ENCODE measurements at places on chromosomes 3 and 15. TPM values are rescaled to one million over a fixed set of nuclear protein-coding genes. Genes with fewer than 3 reads are reported as not detected.

DNA sequence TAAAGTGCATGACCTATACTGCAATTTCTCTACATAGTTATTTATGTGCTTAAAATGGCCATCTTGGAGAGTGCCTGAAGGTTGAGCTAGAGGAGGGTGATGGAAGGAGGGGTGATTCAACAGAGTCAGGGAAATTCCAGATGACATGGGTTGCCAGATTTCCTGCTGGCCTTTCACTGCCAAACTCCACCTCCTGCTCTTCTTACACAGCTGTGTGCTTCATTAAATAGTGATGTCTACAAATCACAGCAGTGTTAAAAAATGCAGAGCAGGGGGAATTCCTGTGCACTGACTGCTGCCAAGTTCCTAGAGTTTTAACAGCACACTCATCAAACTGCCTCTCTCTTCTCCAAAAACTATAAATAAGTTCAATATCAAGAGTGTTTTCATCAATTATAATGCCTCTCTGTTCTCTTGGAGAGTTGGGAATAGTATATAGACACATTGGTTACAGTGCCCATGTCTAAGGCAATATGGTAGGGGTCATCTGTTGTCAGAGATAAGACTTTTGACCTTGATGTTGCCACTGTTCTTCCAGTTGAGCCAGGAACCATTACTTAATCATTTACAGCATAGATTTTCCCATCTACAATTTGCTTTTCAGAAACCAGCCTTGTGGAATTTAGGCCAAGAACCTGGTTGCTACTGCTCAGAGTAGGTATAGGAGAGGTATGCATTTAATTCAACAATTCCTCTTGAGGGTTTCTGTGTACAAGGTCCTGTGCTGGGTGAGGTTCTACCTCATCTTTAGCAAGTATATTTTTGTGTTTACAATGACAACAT is 79.6 kb downstream of the TP63 start:
- H3K27me3 ChIP-seq: no peaks in the 10 kb centered on the region
- peaks cover 9% of the 10 kb centered on the region for H3K4me1 ChIP-seq
- H3K36me3 ChIP-seq: no peaks in the 10 kb centered on the region
- no peak overlapping the region for H3K27ac ChIP-seq
- no peak overlapping the region for H3K4me3 ChIP-seq
- DNase-seq: no peak

DNA sequence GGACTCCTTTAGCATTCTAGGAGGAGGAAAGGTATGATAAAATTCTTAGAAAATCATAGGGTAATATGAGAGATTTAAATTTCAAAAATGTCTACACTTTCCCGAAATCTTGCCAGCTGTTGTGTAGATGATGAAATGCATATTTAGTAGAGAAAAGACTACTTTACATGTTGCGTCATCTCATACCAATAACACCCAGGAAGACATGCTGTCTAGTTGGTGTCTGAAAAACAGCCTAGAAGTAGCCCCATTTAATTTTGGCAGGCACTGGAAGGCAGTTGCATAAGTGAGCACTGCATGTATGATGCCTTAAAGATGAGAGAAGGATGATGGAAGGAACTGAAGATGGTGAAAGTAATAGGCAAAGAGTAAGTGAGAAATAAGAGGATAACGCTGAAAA is 310.5 kb upstream of the TPM1 start:
- no peak for DNase-seq
- H3K4me1 ChIP-seq: no peaks in the 10 kb centered on the region

DNA sequence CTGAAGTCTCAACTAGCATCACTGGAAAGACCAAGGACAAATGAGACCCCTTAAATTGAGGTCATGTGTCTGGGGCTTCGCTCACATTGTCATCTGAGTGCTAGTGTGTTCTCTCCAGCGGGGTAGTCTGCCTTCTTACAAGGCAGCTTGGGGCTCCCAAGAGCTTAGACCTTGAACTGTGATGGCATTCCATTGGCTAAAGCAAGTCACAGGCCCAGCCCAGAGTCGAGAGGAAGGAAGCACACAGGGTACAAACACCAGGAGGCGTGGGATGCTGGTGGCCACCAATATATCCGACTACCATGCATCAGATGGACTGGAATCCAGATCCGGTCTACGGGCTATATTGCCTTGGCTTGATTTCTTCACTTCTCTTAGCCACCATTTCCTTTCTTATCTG is 31.5 kb upstream of the DYNC1LI1 start:
- H3K27me3 ChIP-seq: no peaks in the 10 kb centered on the region
- H3K4me3 ChIP-seq: no peak overlapping the region
- H3K27ac ChIP-seq: no peak overlapping the region
- H3K4me1 ChIP-seq: peaks cover 1% of the 10 kb centered on the region

GRCh38 chr15:69843900-69844304 is 253.8 kb downstream of the TLE3 start:
- H3K4me1 ChIP-seq: no peaks in the 10 kb centered on the region
- H3K36me3 ChIP-seq: no peaks in the 10 kb centered on the region
- DNase-seq: peak; percentile 59
- H3K4me3 ChIP-seq: no peak overlapping the region
- peaks cover 19% of the 10 kb centered on the region for H3K27me3 ChIP-seq
- no peak overlapping the region for H3K27ac ChIP-seq

GRCh38 chr3:143480344-143480743 is 360.8 kb downstream of the CHST2 start:
- H3K4me1 ChIP-seq: no peaks in the 10 kb centered on the region
- no peak for DNase-seq
- H3K4me3 ChIP-seq: no peak overlapping the region
- H3K36me3 ChIP-seq: no peaks in the 10 kb centered on the region
- H3K27ac ChIP-seq: no peak overlapping the region

GRCh38 chr3:111859974-111860859 is 1.2 kb downstream of the PHLDB2 start:
- peak overlapping the region; percentile 94 for H3K27ac ChIP-seq
- no peaks in the 10 kb centered on the region for H3K36me3 ChIP-seq
- peak; percentile 88 for DNase-seq
- H3K27me3 ChIP-seq: no peaks in the 10 kb centered on the region

DNA sequence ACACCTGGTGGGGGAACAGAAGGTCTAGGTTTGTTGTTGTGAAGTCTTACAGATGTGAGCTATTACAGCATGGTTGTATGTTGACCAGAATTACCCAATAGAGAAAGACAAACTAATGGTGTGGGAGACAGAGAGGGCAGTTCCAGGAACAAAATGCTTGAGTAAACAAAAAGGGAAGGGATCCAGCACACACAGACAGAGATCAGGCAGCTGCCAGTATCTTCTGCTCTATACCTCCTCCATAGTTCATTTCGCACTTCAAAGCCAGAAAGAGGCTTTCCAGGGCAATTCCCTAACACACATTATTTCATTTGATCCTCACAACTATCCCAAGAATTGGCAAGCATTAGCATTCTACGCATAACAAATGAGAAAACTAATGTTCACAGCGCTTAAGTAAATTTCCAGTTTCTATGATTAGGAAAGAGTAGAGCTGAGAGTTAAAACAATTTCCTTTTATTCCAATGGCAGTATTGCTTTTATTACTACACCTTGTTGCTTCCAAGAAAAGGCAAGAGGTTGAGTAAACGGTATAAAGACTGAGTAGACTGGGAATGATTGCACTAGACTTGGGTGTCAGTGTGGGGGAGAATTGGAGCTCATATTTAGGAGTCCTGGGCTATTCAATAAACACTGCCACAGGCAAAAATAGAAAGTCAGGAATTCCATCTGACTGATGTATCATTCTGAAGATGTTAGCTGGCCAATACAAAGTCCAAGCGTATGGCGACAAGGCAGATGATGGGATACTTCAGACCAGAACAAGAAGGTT is 39.7 kb upstream of the ZNF280D start:
- no peak overlapping the region for H3K4me3 ChIP-seq
- no peak for DNase-seq
- no peak overlapping the region for H3K27ac ChIP-seq
- no peaks in the 10 kb centered on the region for H3K27me3 ChIP-seq
- H3K36me3 ChIP-seq: no peaks in the 10 kb centered on the region

DNA sequence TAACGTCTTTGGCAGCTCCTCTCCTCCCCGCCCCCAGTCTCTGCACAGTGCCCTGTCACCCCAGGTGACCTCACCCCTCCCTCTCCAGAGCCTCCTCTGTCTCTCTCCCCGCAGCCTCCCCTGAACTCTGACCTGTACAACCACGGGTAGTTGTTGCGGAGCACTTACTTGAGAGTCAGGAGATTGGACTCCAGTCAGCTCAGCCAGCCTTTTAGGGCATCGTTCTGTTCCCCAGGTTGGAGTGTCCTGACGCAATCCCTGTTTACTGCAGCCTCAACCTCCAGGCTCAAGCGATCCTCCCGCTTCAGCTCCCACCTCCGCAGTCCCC is 177.7 kb downstream of the UACA start:
- H3K4me1 ChIP-seq: peaks cover 4% of the 10 kb centered on the region
- peaks cover 20% of the 10 kb centered on the region for H3K27me3 ChIP-seq
- no peak overlapping the region for H3K4me3 ChIP-seq
- no peaks in the 10 kb centered on the region for H3K36me3 ChIP-seq
- no peak overlapping the region for H3K27ac ChIP-seq

DNA sequence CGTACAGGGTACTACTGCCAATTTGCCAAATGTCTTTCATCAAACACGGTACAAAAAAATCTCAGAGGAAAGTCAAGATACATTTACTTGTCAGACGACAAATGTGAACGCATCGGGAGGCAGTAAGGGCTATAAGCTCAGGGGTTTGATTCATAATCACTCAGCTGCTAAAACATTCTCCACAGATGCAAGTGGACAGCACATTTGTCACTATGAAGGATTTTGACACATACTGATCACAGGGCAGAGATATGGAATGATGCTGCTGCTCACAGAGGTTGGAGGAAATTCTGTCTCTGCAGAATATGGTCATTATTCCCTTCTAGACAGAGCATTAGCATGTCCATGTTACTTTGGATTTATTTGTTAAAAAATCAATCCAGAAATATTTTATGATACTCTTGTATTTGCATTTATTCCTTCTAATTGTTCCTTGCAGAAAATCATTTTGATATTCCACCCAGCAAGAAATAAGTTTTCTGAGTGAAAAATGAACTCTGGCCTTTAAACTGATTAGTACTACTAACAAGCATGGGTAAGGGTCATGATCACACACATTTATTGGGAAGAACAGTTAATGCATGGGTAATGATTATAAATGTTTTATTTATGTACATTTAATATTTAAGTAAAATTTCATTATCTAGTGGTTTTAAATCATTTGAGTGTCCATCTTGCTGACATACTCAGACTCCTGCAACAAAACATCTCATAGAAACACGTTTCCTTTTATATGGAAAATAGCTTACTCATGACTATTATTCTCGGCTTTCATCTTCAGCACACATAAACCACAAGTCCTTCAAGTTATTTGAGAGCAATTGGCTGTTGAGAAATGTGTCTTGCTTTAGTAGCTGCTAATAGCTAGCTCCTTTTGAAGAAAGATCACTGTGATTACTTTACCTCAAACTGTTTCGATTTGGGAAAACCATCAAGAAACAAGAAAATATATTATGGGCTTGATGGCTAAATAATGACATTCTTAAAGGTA is 559.3 kb downstream of the MECOM start:
- DNase-seq: no peak
- no peaks in the 10 kb centered on the region for H3K27me3 ChIP-seq
- no peak overlapping the region for H3K4me3 ChIP-seq

DNA sequence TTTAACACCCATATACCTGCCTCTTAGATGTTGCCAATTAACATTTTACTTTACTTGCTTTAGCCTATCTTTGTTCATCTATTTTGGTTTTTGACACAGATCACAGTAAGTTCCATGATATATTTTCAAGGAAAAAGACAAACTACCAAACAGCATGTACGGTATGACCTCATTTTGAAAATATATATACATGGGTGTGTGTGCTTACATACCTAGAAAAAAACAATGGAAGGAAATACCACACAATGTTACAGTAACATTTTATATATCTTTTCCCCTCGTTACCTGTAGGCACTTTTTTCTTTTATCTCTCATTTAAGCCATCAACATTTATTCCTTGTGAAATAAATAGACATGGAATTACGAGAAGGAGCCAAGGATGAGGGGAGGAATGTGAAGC is 170.0 kb downstream of the FOXP1 start:
- no peaks in the 10 kb centered on the region for H3K36me3 ChIP-seq
- no peak overlapping the region for H3K27ac ChIP-seq
- H3K27me3 ChIP-seq: no peaks in the 10 kb centered on the region
- DNase-seq: no peak
- no peak overlapping the region for H3K4me3 ChIP-seq
- peaks cover 12% of the 10 kb centered on the region for H3K4me1 ChIP-seq

GRCh38 chr15:88571153-88571851 is 24.8 kb upstream of the DET1 start:
- no peak overlapping the region for H3K4me3 ChIP-seq
- peak; percentile 51 for DNase-seq
- no peaks in the 10 kb centered on the region for H3K27me3 ChIP-seq
- H3K4me1 ChIP-seq: peaks cover 15% of the 10 kb centered on the region
- H3K27ac ChIP-seq: peak overlapping the region; percentile 53

GRCh38 chr15:55248895-55249294 is 40.7 kb downstream of the RAB27A start:
- H3K4me3 ChIP-seq: no peak overlapping the region
- no peaks in the 10 kb centered on the region for H3K27me3 ChIP-seq
- no peak overlapping the region for H3K27ac ChIP-seq
- no peak for DNase-seq

GRCh38 chr3:46833346-46834300 is 29.6 kb downstream of the MYL3 start:
- H3K27ac ChIP-seq: no peak overlapping the region
- H3K4me1 ChIP-seq: peaks cover 9% of the 10 kb centered on the region
- H3K4me3 ChIP-seq: no peak overlapping the region
- H3K36me3 ChIP-seq: no peaks in the 10 kb centered on the region
- H3K27me3 ChIP-seq: no peaks in the 10 kb centered on the region

GRCh38 chr3:131140891-131141290 is 114.2 kb downstream of the NEK11 start:
- H3K27ac ChIP-seq: no peak overlapping the region
- H3K4me1 ChIP-seq: no peaks in the 10 kb centered on the region
- no peaks in the 10 kb centered on the region for H3K36me3 ChIP-seq
- no peaks in the 10 kb centered on the region for H3K27me3 ChIP-seq
- no peak for DNase-seq
- H3K4me3 ChIP-seq: no peak overlapping the region

GRCh38 chr3:131535596-131535995 is 32.8 kb upstream of the MRPL3 start:
- H3K4me3 ChIP-seq: no peak overlapping the region
- H3K27me3 ChIP-seq: no peaks in the 10 kb centered on the region
- H3K36me3 ChIP-seq: no peaks in the 10 kb centered on the region
- no peaks in the 10 kb centered on the region for H3K4me1 ChIP-seq

Gene CELF6
- 0.21 TPM for total RNA-seq

Gene CCR9
- not detected for total RNA-seq

Gene CLDN16
- not detected for total RNA-seq

Gene HGD
- 1.2 TPM for total RNA-seq

Gene C2CD4B
- 0.82 TPM for total RNA-seq

Gene IL17RB
- 1.2 TPM for total RNA-seq

Gene GOLGA6B
- not detected for total RNA-seq

Gene SLC22A13
- total RNA-seq: 0.15 TPM

Gene NRG4
- not detected for total RNA-seq

Gene SLC2A2
- not detected for total RNA-seq

Gene ANKUB1
- total RNA-seq: not detected

Gene CHRD
- 3.7 TPM for total RNA-seq

Gene ZNF501
- 5.4 TPM for total RNA-seq

Gene PRSS50
- not detected for total RNA-seq
